ENCODE measurements at places on chromosomes 3 and 15.

DNA sequence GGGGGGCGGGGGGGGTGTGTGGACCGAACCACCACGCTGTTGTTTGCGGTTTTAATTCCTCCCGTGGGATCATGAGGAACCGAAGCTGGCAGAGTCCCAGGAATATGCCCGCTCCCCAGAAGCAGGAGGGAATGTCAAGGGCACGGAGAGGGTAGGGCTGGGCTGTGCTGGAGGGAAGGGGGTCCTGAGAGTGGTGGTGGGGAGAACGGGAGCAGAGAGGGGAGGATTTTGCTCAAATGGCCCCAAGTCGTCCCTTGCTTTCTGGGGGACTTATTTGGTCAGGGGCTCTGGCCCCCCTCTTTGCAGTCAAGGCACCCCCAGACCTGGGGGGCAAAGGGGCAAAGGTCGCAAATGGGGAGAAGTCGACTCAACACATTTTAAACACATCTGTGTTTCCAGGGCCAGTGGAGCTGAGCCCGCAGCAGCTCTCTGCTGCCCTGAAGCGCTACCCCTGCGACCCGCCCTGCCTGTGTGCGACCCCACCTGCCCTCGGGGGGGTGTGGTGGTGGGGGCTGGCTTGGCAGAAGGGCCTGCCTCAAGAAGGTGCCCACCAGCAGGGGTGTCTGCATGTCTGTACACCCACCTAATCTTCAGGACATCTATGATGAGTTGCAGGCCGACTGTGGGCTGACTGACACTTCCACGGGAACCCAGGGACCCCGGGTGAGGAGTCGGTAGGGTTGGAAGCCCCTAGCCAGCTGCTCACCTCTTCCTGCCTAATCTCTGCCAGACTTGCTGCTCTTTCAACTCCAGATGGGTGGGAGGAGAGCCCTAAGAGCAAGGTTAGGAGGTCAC lies 602 bp upstream of the ATP2B2 start:
- no peak overlapping the region for H3K4me3 ChIP-seq
- peaks cover 14% of the 10 kb centered on the region for H3K4me1 ChIP-seq
- no peak for DNase-seq
- no peak overlapping the region for H3K27ac ChIP-seq

DNA sequence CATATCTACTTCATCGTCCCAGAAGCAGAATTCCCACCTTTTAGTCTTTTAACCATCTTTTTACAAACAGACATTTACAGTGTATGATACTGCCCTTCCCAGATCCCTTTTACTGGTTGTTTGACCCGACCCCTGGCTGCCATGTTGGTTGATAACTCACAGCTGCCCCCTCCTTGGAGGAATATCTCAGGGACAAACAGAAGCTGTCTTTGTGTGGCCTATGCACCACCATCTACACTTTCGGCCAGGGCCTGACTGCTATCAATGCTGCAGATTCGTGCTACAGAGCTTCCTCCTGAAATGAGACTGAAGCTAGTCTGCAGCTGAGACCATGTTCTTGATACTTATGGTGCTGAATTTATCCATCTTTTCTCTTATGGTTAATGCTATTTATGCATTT lies 6.6 kb upstream of the POLQ start:
- H3K4me1 ChIP-seq = no peaks in the 10 kb centered on the region
- no peaks in the 10 kb centered on the region for H3K36me3 ChIP-seq
- no peaks in the 10 kb centered on the region for H3K27me3 ChIP-seq
- no peak overlapping the region for H3K4me3 ChIP-seq
- no peak overlapping the region for H3K27ac ChIP-seq

DNA sequence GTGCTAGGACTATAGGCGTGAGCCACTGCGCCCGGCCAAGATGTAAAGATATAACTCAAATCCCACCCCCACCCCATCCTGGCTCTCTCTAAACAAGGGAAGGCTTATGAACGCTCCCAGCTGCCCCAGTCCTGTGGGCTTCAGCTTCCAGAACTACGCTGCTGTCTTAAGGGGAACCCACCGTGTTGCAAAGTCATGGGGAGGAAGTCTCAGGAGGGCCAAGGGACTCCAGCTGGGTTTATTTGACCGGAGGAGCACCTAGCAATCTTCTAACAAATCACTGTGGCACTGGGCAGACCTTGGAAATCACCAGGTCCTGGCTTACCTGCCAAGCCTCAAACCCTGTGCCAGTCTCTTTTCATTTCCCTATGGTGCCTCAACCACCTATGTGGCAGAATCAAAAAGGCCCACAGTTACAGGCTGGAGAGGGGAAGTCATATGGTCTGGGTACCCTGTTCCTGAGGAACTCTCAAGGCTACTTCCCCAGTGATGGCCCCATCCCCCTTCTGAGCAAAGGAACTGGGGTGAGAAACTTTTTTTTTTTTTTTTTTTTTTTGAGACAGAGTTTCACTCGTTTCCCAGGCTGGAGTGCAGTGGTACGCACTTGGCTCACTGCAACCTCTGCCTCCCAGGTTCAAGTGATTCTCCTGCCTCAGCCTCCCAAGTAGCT lies 83.4 kb downstream of the RBPMS2 start:
- peaks cover 4% of the 10 kb centered on the region for H3K4me1 ChIP-seq
- H3K27me3 ChIP-seq = no peaks in the 10 kb centered on the region
- no peak overlapping the region for H3K4me3 ChIP-seq
- peaks cover 40% of the 10 kb centered on the region for H3K36me3 ChIP-seq
- no peak overlapping the region for H3K27ac ChIP-seq

- no peak for DNase-seq
- H3K27ac ChIP-seq = no peak overlapping the region
- H3K27me3 ChIP-seq = no peaks in the 10 kb centered on the region
- H3K4me3 ChIP-seq = no peak overlapping the region
- H3K36me3 ChIP-seq = peaks cover 66% of the 10 kb centered on the region
Observed at GRCh38 chr3:130728037-130728436, 18.6 kb downstream of the PIK3R4 start.

GRCh38 chr3:117463276-117464115 lies 753.9 kb downstream of the TUSC7 start:
- no peak for DNase-seq
- no peaks in the 10 kb centered on the region for H3K27me3 ChIP-seq
- no peak overlapping the region for H3K27ac ChIP-seq
- no peak overlapping the region for H3K4me3 ChIP-seq

DNA sequence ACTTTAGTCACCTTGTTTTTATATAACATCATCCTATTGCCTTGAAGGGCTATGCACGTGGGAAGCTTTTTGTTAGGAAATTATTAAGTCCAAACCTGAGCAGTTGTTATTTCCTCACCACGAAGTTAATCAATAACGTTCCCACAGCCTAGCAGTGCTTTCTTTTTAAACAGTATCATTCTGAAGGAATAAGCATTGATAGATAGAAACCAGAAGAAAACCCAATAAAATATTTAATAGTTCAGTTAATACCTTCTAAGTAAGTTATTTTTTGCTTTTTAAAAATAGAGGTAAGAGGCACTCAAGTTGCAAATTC lies 149.3 kb downstream of the KCNMB2 start:
- DNase-seq = no peak
- H3K4me3 ChIP-seq = no peak overlapping the region
- no peaks in the 10 kb centered on the region for H3K36me3 ChIP-seq
- no peaks in the 10 kb centered on the region for H3K27me3 ChIP-seq
- no peak overlapping the region for H3K27ac ChIP-seq

DNA sequence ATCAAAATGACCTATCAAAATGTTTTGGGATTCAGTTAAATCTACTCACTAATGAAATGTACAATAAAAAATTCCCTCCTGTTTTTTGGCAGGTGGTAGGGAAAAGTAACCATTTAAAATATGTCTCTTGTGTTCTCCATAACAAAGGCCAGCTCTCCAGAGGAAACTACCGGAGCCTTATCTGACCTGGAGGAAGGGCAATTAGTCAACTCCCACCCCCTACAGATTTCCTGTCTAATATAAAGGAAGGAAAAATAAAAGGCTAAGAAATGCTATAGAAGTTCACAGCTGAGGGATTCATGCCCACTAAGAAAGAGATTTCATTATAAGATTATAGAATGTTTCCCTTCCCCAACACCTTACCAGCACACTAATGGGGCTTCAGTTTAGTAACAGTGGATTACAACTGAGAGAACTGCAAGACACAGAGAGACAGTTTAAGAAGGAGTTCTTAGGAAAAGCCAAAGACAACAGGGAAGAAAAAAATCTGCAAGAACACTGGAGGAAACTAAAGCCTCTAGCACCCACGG lies 376.5 kb upstream of the KCNMB2 start:
- peak overlapping the region; percentile 62 for H3K27ac ChIP-seq
- H3K4me1 ChIP-seq = peaks cover 1% of the 10 kb centered on the region
- DNase-seq = peak; percentile 30
- no peak overlapping the region for H3K4me3 ChIP-seq

- no peaks in the 10 kb centered on the region for H3K36me3 ChIP-seq
- DNase-seq = no peak
- H3K27ac ChIP-seq = no peak overlapping the region
- H3K4me1 ChIP-seq = peaks cover 2% of the 10 kb centered on the region
- no peak overlapping the region for H3K4me3 ChIP-seq
Observed at GRCh38 chr15:31280046-31280830, 46.4 kb upstream of the KLF13 start.

- no peaks in the 10 kb centered on the region for H3K27me3 ChIP-seq
- no peaks in the 10 kb centered on the region for H3K4me1 ChIP-seq
- no peak overlapping the region for H3K4me3 ChIP-seq
- H3K27ac ChIP-seq = no peak overlapping the region
- no peaks in the 10 kb centered on the region for H3K36me3 ChIP-seq
Observed at GRCh38 chr3:76897076-76897475, 142.8 kb upstream of the ROBO2 start.

DNA sequence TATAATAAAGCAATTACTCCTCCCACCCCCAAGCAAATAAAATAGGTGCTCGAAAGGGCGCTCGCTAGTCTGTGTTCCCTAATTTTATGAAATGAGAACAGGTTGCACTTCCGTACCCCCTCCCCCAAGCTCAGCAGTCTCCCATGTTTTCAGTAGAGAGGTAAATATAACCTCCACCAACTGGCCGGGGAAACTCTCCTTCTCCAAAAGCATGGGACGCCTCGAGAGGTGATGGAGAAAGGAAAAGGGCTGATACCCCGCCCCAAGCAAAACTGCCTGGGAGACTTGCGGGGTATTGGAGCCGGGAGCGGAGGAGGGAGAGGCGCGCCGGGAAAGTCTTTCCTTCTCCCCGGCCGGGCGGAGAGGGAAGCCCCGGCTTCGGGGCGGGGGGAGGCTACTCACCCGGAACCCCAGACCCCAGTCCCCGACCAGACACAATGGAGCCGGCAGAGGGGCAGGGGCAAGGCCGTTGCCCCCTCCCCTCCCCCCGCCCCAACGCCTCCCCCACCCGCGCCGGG lies 605 bp downstream of the DCUN1D1 start:
- H3K27me3 ChIP-seq = no peaks in the 10 kb centered on the region
- peak; percentile 30 for DNase-seq
- H3K27ac ChIP-seq = peak overlapping the region; percentile 50
- peak overlapping the region; percentile 95 for H3K4me3 ChIP-seq

DNA sequence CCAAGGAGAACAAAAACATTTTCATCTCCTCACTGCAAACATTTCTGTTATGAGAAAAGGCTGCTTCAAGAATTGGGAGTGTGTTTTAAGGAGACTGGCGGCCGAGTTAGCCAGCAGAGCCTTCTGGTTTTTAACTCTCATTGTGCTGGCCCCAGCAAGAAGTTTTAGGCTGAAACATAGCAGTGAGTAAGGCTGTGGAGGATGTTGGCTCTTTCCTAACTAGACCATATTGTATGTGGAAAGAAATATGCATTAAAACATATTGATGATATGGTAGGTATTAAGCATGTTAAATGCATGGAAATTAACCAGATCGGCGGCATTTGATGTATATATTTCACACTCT lies 90.7 kb downstream of the TIGIT start:
- H3K36me3 ChIP-seq = no peaks in the 10 kb centered on the region
- no peak for DNase-seq
- H3K27me3 ChIP-seq = no peaks in the 10 kb centered on the region

DNA sequence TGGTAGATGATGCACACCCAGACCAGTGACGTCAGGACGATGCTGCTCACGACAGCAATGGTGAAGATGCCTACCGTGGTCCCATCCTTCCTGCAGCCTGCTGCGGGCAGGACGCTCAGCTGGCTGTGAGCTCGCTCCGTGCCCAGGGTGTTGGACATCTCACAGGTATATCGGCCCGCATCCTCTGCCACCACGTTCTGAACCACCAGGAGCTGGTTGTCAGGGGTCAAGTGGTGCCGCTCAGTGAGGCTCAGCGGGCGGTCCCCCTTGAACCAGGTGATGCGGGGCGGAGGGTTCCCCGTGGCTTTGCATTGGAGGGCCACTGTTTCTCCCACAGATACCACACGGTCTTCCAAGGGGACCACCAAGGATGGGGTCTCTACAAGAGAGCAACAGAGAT lies 117.8 kb downstream of the LRIG1 start:
- no peak overlapping the region for H3K27ac ChIP-seq
- H3K27me3 ChIP-seq = no peaks in the 10 kb centered on the region
- no peaks in the 10 kb centered on the region for H3K4me1 ChIP-seq
- H3K36me3 ChIP-seq = peaks cover 98% of the 10 kb centered on the region
- peak overlapping the region; percentile 32 for H3K4me3 ChIP-seq

- no peak overlapping the region for H3K27ac ChIP-seq
- no peak overlapping the region for H3K4me3 ChIP-seq
- H3K36me3 ChIP-seq = no peaks in the 10 kb centered on the region
- no peak for DNase-seq
- H3K4me1 ChIP-seq = peaks cover 1% of the 10 kb centered on the region
- H3K27me3 ChIP-seq = no peaks in the 10 kb centered on the region
Observed at GRCh38 chr3:193400304-193400703, 21.8 kb upstream of the ATP13A5 start.

DNA sequence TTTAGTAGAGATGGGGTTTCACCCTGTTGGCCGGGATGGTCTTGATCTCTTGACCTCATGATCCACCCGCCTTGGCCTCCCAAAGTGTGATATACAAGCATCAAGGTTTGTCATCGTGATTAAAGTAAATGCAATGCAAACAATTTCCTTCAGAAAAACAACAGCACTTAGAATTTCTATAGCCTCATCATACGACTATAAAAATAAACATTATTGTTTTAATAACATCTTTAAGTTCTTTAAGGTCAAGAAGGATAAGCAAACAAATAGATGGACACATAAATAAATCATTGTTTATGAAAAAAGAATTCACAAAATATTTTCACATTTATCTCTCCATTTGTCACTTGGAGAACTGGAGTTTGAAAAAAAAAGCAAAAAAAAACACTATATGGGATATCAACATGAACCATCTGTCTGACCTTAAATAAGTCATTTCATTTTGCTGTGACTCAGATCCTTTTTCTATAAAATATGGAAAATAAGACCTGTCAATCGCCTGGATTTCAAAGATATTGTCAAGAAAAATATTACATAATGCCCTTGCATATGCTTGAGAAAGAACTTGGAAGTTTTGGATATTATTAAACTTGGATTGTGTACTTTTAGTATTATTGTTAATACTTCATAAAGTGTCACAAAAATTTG lies 642.0 kb upstream of the KCNMB2 start:
- no peaks in the 10 kb centered on the region for H3K36me3 ChIP-seq
- no peak for DNase-seq
- H3K4me3 ChIP-seq = no peak overlapping the region
- no peaks in the 10 kb centered on the region for H3K27me3 ChIP-seq
- no peaks in the 10 kb centered on the region for H3K4me1 ChIP-seq

Data from neuronal stem cell (in vitro differentiated cells).